Renal cortex interstitium (tissue), 15 donors: ENCODE measurements at places on chromosomes 1 and 21. TPM values are rescaled to one million over a fixed set of nuclear protein-coding genes. Genes with fewer than 3 reads are reported as not detected.

Gene LAPTM5
- polyA plus RNA-seq = 16.8 TPM

Gene LRRIQ3
- 5.4 TPM for polyA plus RNA-seq

DNA sequence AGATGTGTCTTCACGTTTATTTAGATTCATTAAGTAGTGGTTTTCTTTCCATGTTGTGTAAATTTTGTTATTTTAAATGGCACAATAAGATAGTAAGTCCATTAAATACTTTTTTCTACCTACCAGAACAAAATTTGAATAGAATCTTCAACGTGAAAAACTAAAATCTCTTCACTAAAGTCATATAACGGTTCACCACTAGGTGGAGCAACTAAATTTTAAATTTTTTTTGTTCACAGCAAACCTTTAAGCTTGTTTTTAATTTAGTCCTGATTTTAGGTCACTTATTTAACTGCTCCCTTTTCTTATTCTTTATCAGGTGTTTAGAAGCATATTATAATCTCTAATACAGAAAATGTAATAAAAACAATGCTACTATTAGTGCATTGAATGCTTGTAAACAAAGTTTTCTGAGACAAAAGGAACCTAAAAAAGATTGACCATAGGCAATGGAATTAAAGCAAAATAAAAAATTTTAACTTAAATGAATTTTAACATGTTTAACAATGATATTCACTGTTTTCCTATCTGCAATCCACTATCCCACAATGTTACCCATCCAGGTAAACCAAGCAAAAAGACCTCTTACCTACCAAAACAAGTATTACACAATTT is 28.3 kb upstream of the PKN2 start:
- DNase-seq = no peak

Gene FMN2
- polyA plus RNA-seq = 7.4 TPM

Gene TNFSF4
- 1.6 TPM for polyA plus RNA-seq

Gene SHISAL2A
- polyA plus RNA-seq = 2.1 TPM
